ENCODE measurements at places on chromosomes 5 and 9.

DNA sequence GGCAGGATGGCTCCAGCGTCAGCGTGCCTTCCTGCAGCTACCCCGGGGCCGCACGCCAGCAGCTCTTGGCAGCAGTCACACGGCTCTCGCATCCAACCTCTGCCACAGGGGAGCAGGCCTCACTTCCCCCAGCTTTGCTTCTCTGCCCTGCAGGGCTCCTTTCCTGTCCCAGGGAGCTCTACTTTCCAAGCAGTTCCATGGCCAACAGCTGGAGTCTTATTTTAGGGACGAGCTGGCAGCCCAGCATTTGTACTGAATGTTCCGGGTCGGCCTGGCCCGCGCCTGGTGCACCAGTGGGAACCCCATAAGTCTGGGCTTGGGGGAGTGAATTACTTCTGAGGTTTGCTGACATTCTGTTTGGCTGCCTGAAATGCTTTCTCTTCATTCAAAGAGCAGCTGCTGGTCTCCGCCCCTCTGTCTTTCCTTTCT is 34.6 kb downstream of the GADD45G start:
- no peak for DNase-seq

DNA sequence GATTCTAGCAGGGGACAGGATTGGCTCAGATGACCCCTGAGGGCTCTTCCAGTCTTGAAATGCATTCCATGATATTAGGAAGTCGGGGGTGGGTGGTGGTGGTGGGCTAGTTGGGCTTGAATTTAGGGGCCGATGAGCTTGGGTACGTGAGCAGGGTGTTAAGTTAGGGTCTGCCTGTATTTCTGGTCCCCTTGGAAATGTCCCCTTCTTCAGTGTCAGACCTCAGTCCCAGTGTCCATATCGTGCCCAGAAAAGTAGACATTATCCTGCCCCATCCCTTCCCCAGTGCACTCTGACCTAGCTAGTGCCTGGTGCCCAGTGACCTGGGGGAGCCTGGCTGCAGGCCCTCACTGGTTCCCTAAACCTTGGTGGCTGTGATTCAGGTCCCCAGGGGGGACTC is 2.9 kb upstream of the MYOZ3 start:
- no peak for DNase-seq

GRCh38 chr9:133657120-133657661 is 21.0 kb downstream of the DBH start:
- DNase-seq, result no peak

- no peak for DNase-seq
Observed at GRCh38 chr5:133406977-133407632, 205.2 kb downstream of the FSTL4 start.

DNA sequence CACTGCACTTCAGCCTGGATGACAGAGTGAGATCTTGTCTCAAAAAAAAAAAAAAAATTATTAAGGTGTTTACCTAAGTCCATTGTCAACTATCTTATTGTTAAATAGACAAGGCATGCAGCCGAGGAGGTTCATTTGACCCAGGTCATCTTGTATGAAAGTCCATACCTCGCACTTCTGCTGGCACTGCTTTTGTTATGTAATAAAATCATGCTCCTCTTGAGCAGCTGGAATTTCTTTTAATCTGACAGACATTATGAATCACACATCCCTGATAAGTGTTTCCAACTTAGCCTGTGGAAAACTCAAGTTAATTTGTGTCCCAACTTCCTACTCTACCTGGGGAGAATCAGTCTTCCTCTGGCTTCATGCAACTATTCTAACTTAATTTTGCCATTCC is 315.6 kb upstream of the KLF4 start:
- no peak for DNase-seq

- no peak for DNase-seq
Observed at GRCh38 chr9:79600466-79600865, 28.7 kb downstream of the TLE4 start.

All from CD4-positive, alpha-beta T cell treated with Interleukin-17A for 1 hour (primary cell).